B cell (primary cell): ENCODE measurements at places on chromosomes 16 and 17.

- peaks cover 19% of the 10 kb centered on the region for H3K4me1 ChIP-seq
- H3K27me3 ChIP-seq, result no peaks in the 10 kb centered on the region
- H3K27ac ChIP-seq, result no peak overlapping the region
- no peak for DNase-seq
- no peak overlapping the region for H3K4me3 ChIP-seq
Measured at GRCh38 chr17:67449845-67450755, 73.0 kb downstream of the PITPNC1 start.

GRCh38 chr17:63436523-63437110 is 9.5 kb downstream of the CYB561 start:
- H3K36me3 ChIP-seq, result no peaks in the 10 kb centered on the region
- no peak for DNase-seq
- H3K4me1 ChIP-seq, result peaks cover 30% of the 10 kb centered on the region
- H3K4me3 ChIP-seq, result no peak overlapping the region
- no peak overlapping the region for H3K27ac ChIP-seq

- peaks cover 7% of the 10 kb centered on the region for H3K27me3 ChIP-seq
- no peaks in the 10 kb centered on the region for H3K36me3 ChIP-seq
- DNase-seq, result peak; percentile 83
Measured at GRCh38 chr17:76014100-76014924, 12.8 kb downstream of the EVPL start.

GRCh38 chr17:28763804-28764266 is 20.0 kb downstream of the TRAF4 start:
- no peak overlapping the region for H3K27ac ChIP-seq
- H3K4me3 ChIP-seq, result no peak overlapping the region
- peak; percentile 83 for DNase-seq
- H3K36me3 ChIP-seq, result peaks cover 13% of the 10 kb centered on the region
- H3K27me3 ChIP-seq, result no peaks in the 10 kb centered on the region
- H3K4me1 ChIP-seq, result peaks cover 8% of the 10 kb centered on the region

- H3K4me3 ChIP-seq, result no peak overlapping the region
- no peak overlapping the region for H3K27ac ChIP-seq
- no peaks in the 10 kb centered on the region for H3K27me3 ChIP-seq
Measured at GRCh38 chr16:72646615-72647014, 401.3 kb downstream of the ZFHX3 start.

DNA sequence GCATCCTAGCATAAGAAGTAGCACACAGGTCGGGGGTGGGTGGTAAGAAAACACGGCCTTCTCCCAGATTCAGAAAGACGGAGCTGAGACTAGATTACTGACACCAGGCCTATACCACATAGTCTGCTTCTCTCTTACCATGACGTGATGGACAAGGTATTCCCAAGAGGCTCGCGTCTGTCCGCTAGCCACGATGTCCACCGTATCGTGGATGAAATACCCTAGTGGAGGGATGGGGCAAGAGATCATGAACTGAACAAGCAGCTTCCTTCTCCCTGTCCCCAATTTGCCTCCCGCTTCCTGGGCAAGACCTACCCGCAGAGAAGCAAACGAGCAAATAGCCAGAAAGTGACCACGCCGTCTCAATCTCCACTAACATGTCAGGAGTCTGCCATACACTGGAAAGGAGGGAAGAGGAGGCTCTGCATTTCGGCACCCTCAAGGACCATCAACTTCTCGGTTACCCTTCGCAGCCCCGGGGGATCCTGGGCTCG is 820 bp downstream of the TLCD1 start:
- H3K4me1 ChIP-seq, result peaks cover 74% of the 10 kb centered on the region
- H3K4me3 ChIP-seq, result peak overlapping the region; percentile 59
- H3K27ac ChIP-seq, result peak overlapping the region; percentile 2
- no peaks in the 10 kb centered on the region for H3K36me3 ChIP-seq
- DNase-seq, result peak; percentile 67

- peak overlapping the region; percentile 76 for H3K27ac ChIP-seq
- H3K4me3 ChIP-seq, result no peak overlapping the region
- H3K4me1 ChIP-seq, result peaks cover 79% of the 10 kb centered on the region
- H3K27me3 ChIP-seq, result no peaks in the 10 kb centered on the region
Measured at GRCh38 chr16:70433458-70434103, 5.3 kb downstream of the ST3GAL2 start.

- no peak overlapping the region for H3K27ac ChIP-seq
- no peaks in the 10 kb centered on the region for H3K27me3 ChIP-seq
- peaks cover 46% of the 10 kb centered on the region for H3K4me1 ChIP-seq
- H3K36me3 ChIP-seq, result peaks cover 2% of the 10 kb centered on the region
Measured at GRCh38 chr17:7476494-7476893, 2.9 kb downstream of the ZBTB4 start.

- no peaks in the 10 kb centered on the region for H3K27me3 ChIP-seq
- H3K36me3 ChIP-seq, result peaks cover 8% of the 10 kb centered on the region
- peak overlapping the region; percentile 90 for H3K27ac ChIP-seq
- H3K4me1 ChIP-seq, result peaks cover 40% of the 10 kb centered on the region
- H3K4me3 ChIP-seq, result peak overlapping the region; percentile 92
Measured at GRCh38 chr17:7856011-7856810, 1.1 kb downstream of the NAA38 start.

- H3K27me3 ChIP-seq, result no peaks in the 10 kb centered on the region
- no peak overlapping the region for H3K4me3 ChIP-seq
- no peaks in the 10 kb centered on the region for H3K4me1 ChIP-seq
Measured at GRCh38 chr16:71929048-71929447, 33.7 kb downstream of the IST1 start.

DNA sequence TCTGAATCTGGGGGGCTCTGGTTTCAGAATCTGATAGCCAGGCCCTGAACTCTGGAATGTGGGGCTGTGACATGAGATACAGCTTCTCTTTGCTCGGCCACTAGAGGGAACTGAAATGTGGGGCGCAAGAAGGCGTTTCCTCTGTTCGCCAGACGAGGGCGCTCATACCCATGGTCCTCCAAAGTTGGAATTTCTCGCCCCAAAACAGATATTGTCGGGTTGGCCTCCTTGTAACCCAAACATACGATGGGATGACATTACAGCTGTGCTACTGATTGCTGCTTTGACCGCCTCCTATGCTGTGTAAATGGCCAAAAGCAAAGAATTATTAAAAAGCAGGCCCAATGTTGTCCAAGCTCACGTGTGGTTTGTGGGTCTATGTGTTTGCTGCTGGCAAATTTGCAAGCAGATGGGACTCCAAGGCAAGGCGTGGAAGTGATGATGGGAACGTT is 13.1 kb upstream of the MSI2 start:
- no peaks in the 10 kb centered on the region for H3K4me1 ChIP-seq
- no peak overlapping the region for H3K27ac ChIP-seq
- peaks cover 9% of the 10 kb centered on the region for H3K27me3 ChIP-seq
- no peaks in the 10 kb centered on the region for H3K36me3 ChIP-seq
- H3K4me3 ChIP-seq, result no peak overlapping the region
